ENCODE measurements at places on chromosomes 3 and 15.

- no peak for DNase-seq
These were observed 17.7 kb upstream of the SNRK start for GRCh38 chr3:43268636-43269035.

GRCh38 chr3:38950581-38950980 is 101.2 kb downstream of the SCN11A start:
- no peak for DNase-seq

DNA sequence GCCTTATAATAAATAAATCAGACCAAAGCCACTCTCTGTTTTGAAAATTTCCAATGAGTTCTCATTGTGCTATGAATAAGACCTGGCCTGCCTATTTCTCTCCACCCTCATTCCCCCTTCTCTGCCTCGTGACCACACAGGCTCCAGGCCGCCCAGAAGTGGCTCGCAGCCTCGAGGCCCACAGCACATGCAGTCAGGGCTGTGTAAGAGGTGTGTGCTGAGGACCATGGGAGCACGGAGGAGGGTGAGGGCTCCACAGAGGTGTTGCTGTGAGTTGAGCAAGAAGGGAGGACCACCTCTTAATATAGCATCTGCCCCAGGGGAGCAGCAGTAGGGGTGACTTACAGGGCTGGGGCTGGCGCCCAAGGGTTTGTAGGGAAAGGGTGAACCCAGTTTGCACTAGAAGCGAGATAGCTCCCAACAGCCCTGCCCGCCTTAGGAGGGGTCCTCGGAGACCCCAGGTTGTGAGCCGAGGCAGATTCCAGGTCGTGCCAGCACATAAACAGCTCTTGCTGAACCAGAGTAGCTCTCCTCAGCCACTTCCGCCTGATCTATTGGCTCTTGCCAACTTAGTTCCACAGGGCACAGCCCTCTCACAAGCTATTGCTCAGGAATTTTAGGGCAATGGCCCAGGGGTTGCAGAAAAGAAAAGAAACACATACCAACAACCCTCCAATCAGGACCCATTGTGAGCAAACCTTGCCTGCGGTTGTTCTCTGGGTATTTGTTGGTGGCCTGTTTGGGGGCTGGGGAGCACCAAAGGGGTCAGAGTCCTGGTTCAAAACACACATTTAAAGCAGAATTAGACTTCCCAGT is 117.7 kb downstream of the MYLK start:
- DNase-seq: no peak

GRCh38 chr3:58342676-58343075 is 10.0 kb downstream of the PXK start:
- no peak for DNase-seq

DNA sequence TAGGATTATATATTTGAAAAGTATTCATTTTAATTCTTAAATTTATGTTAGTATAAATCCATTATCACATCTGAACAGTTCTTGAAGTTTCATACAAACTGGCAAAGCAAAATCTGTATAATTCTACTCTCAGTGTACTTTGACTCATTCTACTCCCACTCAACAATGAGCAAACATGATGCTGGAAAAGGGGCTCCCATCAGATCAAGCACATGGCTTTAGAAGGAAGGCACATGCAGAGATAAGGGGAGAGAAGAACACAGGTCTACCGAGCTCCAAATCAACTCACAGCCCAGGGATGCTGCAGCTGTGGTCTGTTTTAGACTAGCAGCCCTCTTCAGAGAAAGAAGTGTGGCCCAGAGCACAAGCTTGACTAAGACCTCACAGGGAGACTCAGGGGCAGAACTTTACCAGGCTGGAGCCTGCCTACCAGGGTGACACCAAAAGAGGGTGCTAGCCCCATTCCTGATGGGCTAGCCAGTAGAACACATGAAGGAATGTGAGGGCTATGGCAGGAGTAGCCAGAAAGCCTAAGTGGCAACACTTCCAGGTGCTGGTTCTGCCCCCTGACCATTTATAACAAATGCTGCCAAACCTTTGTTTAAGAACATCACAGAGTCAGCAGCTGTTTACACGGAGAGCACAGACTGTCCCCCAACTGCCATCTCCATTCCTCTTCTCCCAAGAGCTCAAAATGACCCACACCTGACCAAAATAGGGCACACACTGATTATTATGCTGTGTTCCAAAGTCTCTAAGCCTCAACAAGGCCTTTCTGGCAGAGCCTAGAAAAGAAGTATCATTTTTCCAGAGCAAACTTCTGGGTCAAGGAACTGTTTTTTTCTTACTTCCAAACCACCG is 19.5 kb downstream of the SEC22C start:
- DNase-seq: no peak
